ENCODE measurements at places on chromosomes 7 and 10.

DNA sequence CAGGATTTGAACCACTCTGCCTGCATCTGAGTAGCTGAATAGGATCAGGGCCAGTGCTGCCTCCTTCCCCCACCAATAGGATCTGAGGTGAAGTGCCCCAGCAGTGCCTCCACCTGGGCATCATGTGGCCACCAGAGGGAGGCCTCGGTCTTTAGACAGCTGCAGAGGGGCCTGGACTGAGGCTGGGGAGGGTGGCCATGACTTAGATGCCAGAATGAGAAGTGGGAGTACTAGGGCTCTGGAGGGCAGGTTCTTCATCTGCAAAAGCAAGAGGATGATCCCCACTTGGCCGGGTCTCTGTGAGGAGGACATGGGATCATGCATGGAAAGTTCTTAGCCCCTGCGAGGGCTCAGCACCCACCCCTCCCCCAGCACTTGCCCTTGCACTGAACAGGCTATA, 56.9 kb downstream of the NEUROG3 start:
- peaks cover 66% of the 10 kb centered on the region for H3K27me3 ChIP-seq
- no peak for DNase-seq
- no peak overlapping the region for H3K27ac ChIP-seq
- H3K36me3 ChIP-seq = no peaks in the 10 kb centered on the region
- no peaks in the 10 kb centered on the region for H3K4me1 ChIP-seq
- no peak overlapping the region for H3K4me3 ChIP-seq

- H3K4me1 ChIP-seq = peaks cover 20% of the 10 kb centered on the region
- no peaks in the 10 kb centered on the region for H3K36me3 ChIP-seq
- H3K27ac ChIP-seq = no peak overlapping the region
- H3K27me3 ChIP-seq = no peaks in the 10 kb centered on the region
These were observed 145.6 kb downstream of the GLCCI1 start for GRCh38 chr7:8114175-8114574.

DNA sequence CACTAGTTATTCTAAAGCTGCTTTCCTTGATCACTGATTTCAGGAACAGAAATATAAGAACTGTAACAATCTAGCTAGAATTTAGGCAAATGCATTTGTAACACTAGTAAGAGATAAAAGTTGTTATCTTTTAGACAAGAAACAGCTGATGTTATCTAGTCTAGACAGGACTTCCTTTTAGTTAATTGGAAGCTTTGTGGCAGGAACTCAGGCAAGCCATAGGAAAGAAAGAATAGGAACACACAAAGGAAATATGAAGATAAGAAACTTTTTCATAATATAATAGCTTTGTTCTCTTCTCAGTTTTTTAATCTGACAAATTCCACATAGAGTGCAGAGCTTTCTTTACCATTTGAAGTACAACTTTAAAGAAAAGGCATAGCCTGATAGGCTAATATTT, 59.0 kb upstream of the AGR3 start:
- H3K36me3 ChIP-seq = peaks cover 7% of the 10 kb centered on the region
- H3K27me3 ChIP-seq = no peaks in the 10 kb centered on the region
- no peaks in the 10 kb centered on the region for H3K4me1 ChIP-seq

DNA sequence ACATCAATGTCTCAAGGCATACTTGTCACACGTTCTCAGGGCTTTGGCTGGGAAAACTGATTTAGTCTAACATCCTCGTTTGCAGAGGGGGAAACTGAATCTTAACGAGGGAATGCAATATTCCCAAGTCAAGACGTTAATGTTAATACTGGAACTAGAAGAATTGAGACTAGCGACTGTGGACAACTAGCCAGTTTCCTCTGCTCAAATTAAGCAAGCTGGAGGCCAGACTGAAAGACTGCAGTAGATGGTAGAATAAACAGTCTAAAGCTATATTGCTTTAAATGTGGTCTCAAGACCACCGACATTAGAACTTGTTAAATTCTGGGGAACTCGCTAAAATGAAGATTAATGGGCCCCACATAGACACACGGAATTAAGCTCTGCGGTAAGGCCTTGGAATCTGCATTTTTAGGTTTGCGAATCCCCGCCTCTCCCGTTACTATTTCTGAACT, 639 bp upstream of the TFAM start:
- no peaks in the 10 kb centered on the region for H3K27me3 ChIP-seq
- peaks cover 4% of the 10 kb centered on the region for H3K4me1 ChIP-seq
- no peaks in the 10 kb centered on the region for H3K36me3 ChIP-seq
- no peak for DNase-seq
- peak overlapping the region; percentile 75 for H3K27ac ChIP-seq

GRCh38 chr10:35412900-35413491, 76.7 kb downstream of the CCNY start:
- no peak overlapping the region for H3K4me3 ChIP-seq
- DNase-seq = no peak
- H3K36me3 ChIP-seq = no peaks in the 10 kb centered on the region
- H3K4me1 ChIP-seq = peaks cover 29% of the 10 kb centered on the region
- no peaks in the 10 kb centered on the region for H3K27me3 ChIP-seq

DNA sequence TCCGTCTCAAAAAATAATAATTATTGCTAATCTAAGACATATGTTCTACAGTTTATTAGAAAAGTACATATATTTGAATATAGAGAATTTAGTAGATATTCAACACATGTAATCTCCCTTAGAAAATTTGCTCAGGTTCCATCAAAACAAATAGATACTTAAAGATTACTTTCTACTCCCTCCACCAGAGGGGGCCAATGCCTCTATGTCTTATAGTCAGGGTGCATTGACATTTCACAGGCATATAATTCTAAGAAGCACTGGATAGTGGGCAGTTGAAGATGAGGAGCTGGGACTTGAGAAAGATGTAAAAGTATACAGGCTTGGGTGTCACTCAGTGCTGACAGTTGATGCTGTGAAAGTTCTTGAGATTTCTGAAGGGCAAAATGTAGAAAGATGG, 301.6 kb upstream of the HPS1 start:
- DNase-seq = peak; percentile 56
- H3K4me3 ChIP-seq = no peak overlapping the region
- no peaks in the 10 kb centered on the region for H3K4me1 ChIP-seq
- H3K27ac ChIP-seq = no peak overlapping the region
- no peaks in the 10 kb centered on the region for H3K27me3 ChIP-seq
- H3K36me3 ChIP-seq = no peaks in the 10 kb centered on the region

DNA sequence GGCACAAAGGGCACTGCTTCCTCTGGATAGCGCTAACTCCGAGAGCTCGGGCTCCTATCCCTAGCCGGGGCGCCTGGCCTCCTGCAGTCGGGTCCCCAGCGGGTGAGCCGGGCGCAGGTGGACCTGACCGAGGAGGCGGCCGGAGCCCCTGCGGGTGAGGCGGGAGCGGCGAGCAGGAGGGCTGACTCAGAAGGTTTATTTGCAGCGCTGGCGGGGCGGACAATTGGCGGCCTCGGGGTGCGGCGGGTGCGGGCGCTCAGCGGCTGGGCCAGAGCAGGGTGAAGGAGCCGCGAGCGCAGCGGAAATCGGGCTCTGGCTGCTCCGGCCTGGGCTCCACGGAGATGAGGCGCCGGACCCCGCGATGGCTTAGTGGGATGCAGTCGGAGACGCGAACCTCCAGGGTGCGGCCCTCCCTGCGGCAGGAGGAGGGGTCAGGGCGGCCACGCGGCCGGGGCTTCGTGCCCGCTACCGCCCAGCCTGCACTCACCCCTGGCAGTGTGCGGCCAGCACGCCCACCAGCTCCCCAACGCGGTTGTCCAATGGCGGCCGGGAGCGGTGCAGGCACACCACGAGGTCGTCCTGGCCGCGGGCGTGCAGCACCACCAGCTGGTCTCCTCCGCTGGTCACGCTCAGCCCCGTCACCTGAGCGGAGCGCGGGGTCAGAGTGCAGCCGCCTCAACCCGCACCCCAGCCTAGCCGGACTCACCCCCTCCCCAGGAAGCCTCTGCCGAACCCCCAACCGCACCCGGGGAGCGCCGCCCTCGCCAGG, 16.1 kb downstream of the MYO1G start:
- no peak overlapping the region for H3K27ac ChIP-seq
- peak overlapping the region; percentile 69 for H3K4me3 ChIP-seq
- no peaks in the 10 kb centered on the region for H3K36me3 ChIP-seq
- H3K27me3 ChIP-seq = peaks cover 44% of the 10 kb centered on the region
